Left kidney (tissue), 8 donors: ENCODE measurements at places on chromosomes 7 and 10. TPM values are rescaled to one million over a fixed set of nuclear protein-coding genes. Genes with fewer than 3 reads are reported as not detected.

DNA sequence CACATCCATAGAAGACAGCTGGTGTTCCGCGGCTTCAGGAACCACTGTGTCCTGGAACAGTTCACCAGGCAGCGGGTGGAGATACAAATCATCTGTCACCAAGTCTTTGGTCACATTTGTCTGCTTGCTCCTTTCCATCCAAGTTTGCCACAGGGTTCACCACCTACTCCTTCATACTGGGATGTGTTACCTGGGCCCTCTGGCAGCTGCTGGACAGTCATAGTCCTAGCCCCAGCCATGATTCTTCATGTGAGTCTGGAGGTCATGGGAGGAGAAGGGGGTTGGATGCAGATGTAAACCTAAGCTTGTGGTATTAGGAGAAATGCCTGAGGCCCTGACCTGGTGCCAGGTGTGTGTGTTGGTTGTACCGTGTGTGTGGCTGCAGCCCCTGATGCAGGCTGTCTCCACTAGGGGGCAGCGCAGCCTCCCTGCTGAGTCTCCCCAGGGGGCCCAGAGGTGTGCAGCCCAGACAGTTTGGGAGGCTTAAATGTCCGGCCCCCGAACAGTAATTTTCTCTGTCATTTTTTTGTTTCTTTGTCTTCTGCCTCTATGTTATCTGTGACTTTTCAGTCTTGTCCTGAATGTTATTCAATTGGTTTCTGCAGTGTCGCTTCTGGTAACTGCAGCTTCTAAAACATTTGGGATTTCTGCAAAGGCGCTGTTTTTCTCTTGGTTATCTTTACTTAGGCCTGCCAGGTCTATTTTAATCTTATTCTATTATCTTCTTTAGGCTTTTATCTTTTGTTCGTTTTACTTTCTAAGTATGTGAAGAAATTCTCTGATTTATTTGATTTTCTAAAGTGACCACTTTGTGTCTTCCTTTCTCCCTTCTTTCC is 14.8 kb downstream of the NPS start:
- no peak for DNase-seq

GRCh38 chr10:64112701-64113355 is 591.6 kb downstream of the REEP3 start:
- peak; percentile 46 for DNase-seq

GRCh38 chr10:27297844-27298521 is 57.4 kb upstream of the ACBD5 start:
- no peak for DNase-seq

Gene CALY
- polyA plus RNA-seq = 0.12 TPM

Gene CCL24
- not detected for polyA plus RNA-seq

DNA sequence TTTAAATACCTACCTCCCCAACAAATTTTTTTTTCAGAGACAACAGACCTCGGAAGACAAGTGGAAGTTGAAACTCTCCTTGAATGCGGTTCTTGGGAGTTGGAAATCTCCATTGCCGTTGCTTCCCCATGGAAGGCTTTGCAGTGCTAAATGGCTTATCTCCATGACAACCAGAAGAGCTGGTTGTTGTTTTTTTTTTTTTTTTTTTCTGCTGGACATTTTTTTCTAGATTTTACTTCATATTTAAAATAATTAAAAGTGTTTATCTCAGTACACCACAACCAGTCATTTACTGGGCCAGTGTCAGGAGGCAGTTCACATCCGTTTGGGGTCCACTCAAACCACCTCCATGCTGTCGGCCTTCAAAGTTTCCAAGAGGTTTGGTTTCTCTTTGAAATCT is 348.5 kb upstream of the PRKCQ start:
- no peak for DNase-seq

DNA sequence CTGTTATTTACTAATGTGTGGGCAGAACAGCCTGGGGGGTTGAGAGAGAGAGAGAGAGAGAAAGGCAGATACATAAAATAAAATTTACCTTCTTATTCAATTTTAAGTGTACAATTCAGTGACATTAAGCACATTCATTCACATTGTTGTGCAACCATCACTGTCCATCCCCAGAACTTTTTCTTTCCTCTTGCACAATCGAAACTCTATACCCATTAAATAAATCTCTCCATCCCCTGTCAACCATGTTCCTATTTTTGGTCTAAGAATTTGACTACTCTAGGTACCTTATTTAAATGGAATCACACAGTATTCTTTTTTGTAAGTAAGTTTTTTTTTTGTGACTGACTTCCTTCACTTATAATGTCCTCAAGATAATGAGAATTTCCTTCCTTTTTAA is 181.6 kb downstream of the SND1 start:
- no peak for DNase-seq

Gene CTTNBP2
- 39.3 TPM for polyA plus RNA-seq

- no peak for DNase-seq
Observed at GRCh38 chr10:53598914-53599313, 826.3 kb upstream of the MBL2 start.

DNA sequence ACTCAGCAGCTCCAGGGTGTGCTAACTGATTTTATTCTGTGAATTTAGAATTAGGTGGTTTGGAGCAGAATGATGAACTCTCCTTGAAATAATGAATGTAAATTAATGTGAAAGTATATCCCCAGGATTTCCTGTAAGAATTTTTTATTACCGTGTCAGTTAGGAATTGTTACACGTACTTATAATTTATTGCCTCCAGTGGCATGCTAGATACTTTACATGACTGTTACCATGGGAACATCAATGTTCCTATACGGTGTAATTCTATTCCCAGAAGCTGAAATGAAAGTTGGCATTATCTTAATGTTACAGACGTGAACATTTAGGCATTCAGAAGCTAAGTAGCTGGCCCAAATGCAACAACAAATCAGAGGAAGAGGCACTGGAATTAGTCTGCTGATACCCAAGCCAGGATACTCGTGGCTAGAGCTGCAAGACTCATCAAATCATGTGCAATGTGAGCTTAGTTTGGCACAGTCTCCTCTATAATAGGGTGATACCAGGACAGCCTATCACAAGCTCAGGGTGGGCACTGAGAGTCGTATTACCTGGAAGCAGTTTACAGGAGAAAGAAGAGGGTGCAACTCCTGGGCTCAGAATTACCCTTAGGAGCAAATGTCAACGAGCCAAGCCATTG is 30.0 kb upstream of the PRKAR2B start:
- no peak for DNase-seq

DNA sequence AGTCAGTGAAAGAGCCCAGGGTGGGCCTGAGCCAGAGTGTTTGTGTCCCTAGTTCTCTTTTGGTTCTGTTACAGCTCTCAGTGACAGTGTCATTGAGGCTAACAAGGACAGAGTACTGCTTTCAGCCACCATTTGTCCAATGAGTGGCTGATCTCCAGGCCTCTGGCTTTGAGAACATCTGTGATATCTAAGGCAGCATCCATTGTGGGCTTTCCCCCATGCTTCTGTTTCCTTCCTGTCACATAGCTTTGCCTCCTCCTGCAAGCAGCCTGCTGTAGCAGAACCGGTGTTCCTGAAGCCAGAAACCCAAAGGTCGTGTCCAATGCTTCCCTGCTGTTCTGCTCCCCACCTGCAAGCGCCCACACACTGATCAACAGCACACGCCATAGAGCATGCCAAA is 68.4 kb downstream of the IKZF1 start:
- DNase-seq = no peak

DNA sequence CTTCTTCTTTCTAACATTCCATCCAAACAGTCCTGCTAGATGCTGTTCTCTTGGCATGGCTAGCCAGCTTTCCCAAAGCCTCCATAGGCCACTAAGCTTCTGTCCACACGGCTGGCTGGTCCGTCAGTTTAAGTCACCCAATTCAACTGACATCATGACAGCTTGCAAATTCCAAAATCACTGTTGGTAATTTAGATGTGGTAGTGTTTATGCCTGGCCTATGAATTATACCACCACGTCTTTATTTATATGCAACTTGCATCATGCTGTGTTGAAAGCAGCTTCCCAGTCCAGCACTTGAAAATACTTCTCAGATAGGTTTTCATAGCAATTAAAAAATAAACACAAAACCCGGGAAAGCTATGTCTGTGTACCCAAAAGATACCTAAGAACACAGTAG is 2.2 kb upstream of the VIM start:
- no peak for DNase-seq

Gene XPNPEP1
- 97.9 TPM for polyA plus RNA-seq

DNA sequence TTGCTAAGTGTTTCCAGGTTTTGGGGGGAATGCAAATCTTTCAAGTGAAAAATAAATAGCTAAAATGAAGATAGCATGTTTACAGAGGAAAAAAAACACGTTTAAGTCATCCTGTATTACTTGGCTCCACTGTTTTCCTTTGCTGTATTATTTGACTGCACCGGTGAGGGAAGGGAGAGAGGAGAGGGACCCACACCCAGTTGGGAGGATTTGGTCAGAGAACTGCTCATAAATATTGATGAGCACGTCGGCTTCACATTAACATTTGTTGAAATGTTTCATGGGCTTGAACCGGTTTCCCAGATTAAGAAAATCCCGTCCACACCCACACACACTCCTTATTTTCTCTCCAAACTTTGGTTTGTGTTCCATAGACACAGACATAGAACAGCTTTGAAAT is 493.8 kb upstream of the MGMT start:
- no peak for DNase-seq

DNA sequence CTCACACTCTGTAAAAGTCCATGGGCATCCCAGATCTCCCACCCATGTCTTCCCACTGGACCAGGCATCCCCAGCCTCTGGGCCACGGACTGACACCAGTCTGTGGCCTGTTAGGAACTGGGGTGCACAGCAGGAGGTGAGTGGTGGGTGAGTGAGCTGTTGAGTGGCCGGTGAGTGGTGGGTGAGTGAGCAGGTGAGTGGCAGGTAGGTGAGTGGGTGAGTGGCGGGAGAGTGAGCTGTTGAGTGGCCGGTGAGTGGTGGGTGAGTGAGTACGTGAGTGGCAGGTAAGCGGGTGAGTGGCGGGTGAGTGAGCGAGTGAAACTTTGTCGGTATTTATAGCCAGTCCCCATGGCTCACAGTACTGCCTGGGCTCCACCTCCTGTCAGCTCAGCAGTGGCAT is 471.2 kb downstream of the DNAJB6 start:
- no peak for DNase-seq

Gene PRKRIP1
- polyA plus RNA-seq = 42.4 TPM

Gene SUN3
- polyA plus RNA-seq = 0.17 TPM

DNA sequence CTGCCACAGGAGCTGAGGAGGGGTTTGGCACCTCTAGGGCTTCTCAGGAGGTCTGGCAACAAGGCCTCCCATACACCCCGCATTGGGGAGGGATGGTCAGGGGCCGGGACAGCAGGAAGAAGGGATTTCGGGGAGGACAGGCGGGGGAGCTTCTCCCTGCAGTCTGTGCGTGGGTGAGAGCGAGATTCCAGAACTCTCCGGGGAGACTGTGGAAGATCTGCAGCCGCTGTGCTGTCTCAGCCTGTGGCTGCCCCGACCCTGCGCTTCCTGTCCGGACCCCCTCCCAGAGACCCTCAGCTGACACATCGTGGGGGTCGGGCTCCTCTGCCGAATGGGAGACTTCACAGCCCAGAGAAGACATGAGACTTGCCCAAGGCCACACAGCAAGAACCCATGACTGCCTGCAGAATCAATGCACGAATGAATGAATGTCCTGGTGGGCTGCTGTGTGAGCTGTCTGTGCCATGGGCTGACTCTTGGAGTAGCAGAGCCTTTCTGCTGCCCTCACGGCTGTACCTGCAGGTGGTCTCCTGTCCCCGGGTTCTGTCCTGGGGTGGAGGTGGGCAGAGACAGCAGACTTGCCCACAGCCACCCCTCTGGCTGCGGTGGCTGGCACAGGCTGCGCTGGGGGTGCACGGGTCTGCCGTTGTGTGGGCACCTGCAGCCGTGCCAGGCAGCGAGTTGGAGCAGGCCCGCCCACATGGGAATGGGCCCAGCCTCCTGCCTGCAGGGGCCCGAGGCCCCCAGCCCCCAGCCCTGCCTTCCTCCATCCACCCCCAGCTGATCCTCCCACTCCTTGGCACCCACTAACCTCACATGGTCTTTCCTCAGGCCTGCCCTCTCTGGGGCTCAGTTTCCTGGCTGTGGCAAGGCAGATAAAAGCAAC is 16.3 kb upstream of the LFNG start:
- DNase-seq = no peak

Gene MICALL2
- polyA plus RNA-seq = 7.9 TPM

- no peak for DNase-seq
Observed at GRCh38 chr10:11594589-11595394, 16.7 kb downstream of the USP6NL start.

DNA sequence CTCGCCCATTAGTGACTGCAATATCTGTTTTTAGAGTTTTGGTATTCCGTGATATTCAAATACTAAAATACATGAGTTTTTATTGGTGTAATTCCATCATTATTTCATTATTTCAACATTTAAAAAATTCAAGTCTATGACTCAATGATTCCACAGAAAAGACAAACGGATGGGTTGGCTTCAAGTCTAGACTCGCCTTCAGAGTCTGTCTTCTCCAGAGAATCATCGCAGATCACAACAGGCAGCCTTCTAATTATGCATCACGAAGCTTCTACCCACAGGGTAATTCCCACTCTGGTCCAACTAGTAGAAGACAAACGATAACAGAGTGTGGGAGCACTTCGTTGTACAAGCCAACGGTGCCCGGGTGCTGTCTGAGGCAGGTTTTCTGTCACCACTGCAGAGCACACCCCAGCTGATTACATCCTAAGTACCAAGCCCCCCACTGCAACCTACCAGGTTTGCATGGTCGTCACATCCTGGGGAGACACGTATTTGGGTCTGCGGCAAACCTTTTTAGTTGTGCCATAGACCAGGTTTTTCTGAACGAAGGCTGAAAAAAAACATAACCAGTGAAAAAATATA is 28.9 kb downstream of the PARP12 start:
- no peak for DNase-seq

DNA sequence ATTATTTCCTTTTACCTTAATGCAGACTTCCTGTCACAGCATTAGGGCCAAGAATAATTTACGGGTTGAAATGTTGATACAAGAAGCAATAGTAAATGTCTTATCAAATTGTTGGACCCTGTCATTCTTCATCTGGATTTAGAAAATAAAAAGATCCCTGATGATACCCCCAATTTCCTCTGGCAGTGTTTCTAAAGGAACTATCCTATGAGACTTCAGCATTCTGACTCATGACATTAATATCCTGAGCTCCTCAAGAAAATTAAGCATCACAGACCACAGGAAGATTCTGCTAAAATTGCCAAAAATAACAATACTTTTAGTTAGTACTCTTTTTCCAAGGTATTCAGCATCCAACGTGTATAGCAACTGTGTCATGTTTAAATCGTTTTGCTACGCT is 490.5 kb upstream of the ANKRD30A start:
- no peak for DNase-seq

GRCh38 chr10:127977357-127978009 is 70.6 kb downstream of the PTPRE start:
- DNase-seq = no peak

GRCh38 chr7:138565451-138566114 is 105.5 kb downstream of the TRIM24 start:
- DNase-seq = peak; percentile 5
